Islet precursor cell (in vitro differentiated cells): ENCODE measurements at places on chromosomes 5 and 9.

- DNase-seq: no peak
These were observed 104.6 kb downstream of the DMRT2 start for GRCh38 chr9:1154739-1155138.

GRCh38 chr5:90551376-90551775 is 7.2 kb upstream of the ADGRV1 start:
- DNase-seq: no peak

DNA sequence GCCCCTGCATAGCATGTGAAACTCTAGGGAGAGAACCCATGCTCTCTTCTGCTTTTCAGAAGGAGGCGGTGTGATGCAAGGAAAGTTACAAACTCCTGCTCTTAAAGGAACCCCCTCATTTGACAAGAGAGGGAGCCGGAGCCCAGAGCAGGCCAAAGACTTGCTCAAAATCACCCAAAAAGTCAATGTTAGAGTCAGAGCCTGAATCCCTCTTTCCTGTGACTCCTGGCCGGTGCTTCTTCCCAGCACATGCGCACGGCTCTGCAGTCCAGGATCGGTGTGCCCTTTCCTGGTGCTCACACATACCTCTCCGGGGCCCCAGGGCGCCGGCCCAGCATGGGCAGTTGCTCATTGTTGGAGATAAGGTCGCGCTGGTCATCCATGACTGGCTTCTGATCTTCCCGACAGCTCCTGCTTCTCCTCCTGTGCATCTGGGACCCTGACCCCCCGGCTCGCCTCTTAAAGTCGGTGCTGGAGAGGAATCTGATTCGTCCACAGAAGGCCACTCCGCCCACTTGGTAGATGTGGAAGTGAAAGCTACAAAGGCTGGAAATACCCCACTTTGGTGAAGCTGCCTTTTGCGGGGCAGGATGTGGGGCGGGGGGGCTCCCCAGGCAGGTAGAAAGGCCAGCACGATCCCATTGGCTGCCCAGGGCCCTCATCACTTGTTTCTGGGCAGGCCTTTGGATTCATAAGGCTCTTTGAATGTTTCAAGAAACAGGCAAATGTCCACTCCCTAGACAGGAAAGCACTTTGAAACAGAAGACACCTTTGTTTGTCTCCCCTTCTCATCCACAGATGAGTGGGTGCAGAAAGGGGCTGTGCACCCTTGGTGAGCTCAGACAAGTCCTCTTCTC is at the start of gene CD74:
Gene CD74 (minus strand): TSS at position 592 of the 857 bp plus-strand sequence. CDS start 161 bp downstream, at position 431.
- DNase-seq: peak; percentile 79

- no peak for DNase-seq
These were observed 68.9 kb upstream of the EFNA5 start for GRCh38 chr5:107739661-107740060.

- no peak for DNase-seq
These were observed 51.9 kb downstream of the ERBIN start for GRCh38 chr5:65978251-65978650.

DNA sequence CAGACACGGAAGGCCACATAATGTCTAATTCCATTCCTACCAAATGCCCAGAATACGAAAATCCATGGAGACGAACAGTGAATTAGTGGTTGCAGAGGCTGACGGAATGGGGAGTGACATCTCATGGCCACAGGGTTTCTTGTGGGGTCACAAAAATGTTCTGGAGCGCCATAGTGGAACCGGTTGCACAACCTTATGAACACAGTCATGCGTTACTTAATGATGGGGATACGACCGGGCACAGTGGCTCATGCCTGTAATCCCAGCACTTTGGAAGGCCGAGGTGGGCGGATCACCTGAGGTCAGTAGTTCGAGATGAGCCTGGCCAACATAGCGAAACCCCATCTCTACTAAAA is 26.0 kb upstream of the TTLL11 start:
- no peak for DNase-seq

DNA sequence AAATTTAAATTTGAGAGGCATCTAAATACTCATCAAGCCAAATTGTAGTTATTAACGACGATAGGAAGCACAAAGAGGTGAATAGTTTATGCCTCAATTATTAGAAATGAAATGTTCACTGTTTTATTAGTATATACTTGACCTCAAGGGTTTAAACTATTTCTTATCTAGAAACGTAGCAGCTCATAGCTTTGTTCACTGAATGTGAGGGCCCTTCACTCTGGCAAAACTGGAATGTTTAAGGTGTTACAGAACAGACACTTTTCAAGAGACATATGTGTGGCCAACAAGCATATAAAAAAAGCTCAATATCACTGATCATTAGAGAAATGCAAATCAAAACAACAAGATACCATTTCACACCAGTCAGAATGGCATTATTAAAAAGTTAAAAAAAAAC is 151.2 kb upstream of the KCNN2 start:
- no peak for DNase-seq
